ENCODE measurements at places on chromosomes 7 and 10. TPM values are rescaled to one million over a fixed set of nuclear protein-coding genes. Genes with fewer than 3 reads are reported as not detected.

DNA sequence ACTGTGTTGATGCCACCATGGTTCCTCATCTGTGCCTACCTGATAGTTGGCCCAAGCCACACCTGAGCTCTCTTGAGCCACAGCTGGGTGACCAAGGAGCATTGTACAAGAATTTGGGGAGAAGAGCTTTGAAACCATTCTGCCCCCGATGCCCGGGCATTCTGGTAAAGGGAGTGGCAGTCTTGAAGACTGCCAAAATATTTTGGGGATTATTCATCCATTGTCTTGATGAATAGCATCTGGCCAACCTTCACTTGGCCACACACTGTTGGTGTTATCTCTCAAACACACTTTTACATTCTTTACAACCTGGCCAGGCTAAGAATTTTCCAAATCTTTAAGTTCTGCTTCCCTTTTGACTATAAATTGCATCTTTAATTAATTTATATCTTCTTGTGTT, 113.1 kb upstream of the PCBD1 start:
- no peaks in the 10 kb centered on the region for H3K36me3 ChIP-seq
- H3K4me1 ChIP-seq, result no peaks in the 10 kb centered on the region

- H3K4me3 ChIP-seq, result peak overlapping the region; percentile 83
- H3K27ac ChIP-seq, result no peak overlapping the region
- DNase-seq, result no peak
- no peaks in the 10 kb centered on the region for H3K27me3 ChIP-seq
- H3K36me3 ChIP-seq, result no peaks in the 10 kb centered on the region
- peaks cover 34% of the 10 kb centered on the region for H3K4me1 ChIP-seq
These were observed 2.6 kb downstream of the HYCC1 start for GRCh38 chr7:23011222-23011924.

DNA sequence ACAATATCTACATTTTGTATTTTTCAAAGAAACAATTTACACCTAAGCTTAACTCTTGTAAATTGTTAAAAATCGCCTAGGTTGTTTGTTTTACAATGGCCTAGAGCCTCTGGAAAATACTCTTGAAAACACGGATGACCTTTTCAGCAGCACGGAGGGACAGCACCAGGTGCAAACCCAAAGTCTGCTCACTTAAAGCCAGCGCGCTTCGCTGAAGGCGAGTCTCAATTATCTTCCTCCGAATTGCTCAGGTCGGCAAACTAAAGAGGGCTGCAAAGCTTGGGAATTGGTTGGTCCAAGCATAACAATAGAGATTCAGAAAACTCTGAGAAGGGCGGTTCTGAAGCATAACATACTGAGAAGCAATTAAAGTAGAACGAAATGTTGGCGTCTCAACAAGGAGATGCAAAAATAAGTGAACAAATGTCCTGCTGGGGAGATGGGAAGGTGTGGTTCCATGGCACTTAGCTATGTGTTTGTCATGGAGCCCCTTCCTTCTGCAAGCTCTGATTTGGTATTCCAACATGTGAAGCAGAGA, 139.9 kb upstream of the PITRM1 start:
- DNase-seq, result no peak
- H3K4me1 ChIP-seq, result no peaks in the 10 kb centered on the region
- peaks cover 11% of the 10 kb centered on the region for H3K27me3 ChIP-seq
- H3K27ac ChIP-seq, result no peak overlapping the region
- no peak overlapping the region for H3K4me3 ChIP-seq

GRCh38 chr7:75650062-75650461, 88.7 kb downstream of the HIP1 start:
- H3K27ac ChIP-seq, result no peak overlapping the region
- H3K4me1 ChIP-seq, result no peaks in the 10 kb centered on the region
- no peak overlapping the region for H3K4me3 ChIP-seq
- no peaks in the 10 kb centered on the region for H3K27me3 ChIP-seq

DNA sequence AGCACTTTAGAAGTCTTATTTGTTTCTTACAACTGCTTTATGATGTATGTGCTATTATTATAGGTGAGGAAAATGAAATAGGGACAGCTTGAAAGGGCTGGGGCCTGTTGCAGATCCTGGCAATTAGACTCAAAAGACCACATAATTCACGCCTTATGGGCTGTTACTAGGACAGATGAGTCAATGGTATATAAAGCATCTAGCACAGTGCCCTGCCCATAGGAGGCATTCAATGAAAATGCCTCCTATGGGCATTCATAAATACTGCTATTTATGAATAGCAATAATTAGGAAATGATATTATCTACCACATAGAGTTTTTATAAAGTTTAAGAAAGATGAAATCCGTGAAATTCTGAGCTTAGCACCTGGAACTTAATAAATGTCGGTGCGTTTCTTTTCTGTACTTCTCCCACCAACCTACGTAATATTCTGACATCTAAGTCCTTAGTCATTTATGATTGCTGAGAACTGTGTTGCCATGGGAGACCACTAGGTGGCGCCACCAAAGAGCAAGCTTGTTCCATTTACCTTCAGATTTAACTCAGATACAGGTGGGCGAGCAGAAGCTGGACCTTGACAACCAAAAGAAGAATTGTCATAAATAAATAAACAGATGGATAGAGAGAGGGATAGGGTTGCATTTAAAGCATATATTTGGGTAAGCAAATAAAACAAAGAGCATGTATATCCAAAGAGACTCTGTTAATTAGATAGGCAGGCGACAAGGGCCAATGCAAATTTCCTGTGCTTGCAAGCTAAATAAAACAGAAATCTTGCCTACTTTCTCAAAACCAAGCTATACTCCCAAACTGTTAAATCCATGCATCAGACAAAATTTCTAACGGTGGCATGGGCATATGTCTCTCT, 699.9 kb downstream of the INHBA start:
- no peak overlapping the region for H3K4me3 ChIP-seq
- no peaks in the 10 kb centered on the region for H3K27me3 ChIP-seq
- DNase-seq, result no peak
- H3K27ac ChIP-seq, result no peak overlapping the region
- no peaks in the 10 kb centered on the region for H3K36me3 ChIP-seq
- no peaks in the 10 kb centered on the region for H3K4me1 ChIP-seq

DNA sequence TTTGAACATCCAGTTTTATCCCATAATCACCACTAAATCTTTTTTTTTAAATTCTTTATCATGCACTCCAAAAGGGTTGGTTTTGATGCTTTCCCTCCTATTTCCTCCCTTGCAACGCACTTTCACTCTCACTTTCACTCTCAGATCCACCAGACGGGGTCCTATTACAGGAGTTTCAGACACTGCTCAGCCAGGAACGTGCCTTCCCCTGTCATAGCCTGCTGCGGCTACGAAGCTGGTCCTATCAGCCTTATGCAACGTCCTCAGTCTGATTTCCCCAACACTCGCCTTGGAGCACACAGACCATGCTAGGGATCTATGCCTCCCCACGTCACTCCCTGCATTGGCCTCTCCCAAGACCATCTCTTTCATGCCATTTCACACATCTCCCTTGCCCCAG, 23.4 kb downstream of the ZPBP start:
- H3K36me3 ChIP-seq, result no peaks in the 10 kb centered on the region
- peak overlapping the region; percentile 92 for H3K4me3 ChIP-seq
- no peak overlapping the region for H3K27ac ChIP-seq
- no peak for DNase-seq
- peaks cover 20% of the 10 kb centered on the region for H3K4me1 ChIP-seq
- peaks cover 4% of the 10 kb centered on the region for H3K27me3 ChIP-seq

DNA sequence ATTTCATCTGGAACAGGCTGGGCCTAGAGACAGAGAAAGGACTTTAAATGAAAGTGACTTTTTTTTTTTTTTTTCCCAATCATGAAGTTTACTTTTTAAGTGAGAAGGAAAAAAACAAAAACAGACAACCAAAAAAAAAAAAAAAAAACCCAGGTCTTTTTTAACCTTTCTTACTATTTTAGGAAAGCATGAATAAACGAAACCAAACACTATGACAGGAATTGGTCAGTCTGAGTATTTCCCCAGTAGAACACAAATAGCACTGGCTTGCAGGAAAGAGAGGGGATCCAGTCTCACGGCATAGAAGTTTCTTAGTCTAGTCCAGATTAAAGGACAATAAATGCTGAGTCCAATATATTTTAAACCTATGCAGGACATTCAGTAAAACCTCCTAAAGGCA, 180.5 kb upstream of the CCDC6 start:
- no peaks in the 10 kb centered on the region for H3K27me3 ChIP-seq
- H3K27ac ChIP-seq, result no peak overlapping the region
- H3K4me3 ChIP-seq, result no peak overlapping the region
- no peaks in the 10 kb centered on the region for H3K4me1 ChIP-seq
- no peak for DNase-seq

- no peak overlapping the region for H3K4me3 ChIP-seq
- no peaks in the 10 kb centered on the region for H3K36me3 ChIP-seq
- DNase-seq, result no peak
- no peak overlapping the region for H3K27ac ChIP-seq
These were observed 42.3 kb downstream of the BRI3 start for GRCh38 chr7:98323597-98324322.

DNA sequence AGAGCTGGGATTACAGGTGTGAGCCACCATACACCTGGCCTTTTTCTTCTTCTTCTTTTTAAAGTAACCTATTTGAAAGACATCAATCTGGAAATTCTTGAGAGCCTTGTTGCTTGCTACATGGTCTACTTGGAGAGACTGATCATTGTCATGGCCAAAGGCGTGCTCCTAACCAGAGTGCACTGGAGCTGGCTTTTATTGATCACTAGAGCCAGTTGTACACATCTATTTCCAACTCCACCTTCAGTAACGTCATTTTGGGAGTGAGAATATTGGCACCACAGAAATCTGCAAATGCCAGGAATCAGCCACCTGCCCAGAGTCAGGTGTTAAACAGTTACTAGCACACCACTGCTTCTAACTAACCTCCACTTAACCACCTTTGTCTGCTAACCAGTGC, 735.1 kb downstream of the TYW1 start:
- no peaks in the 10 kb centered on the region for H3K27me3 ChIP-seq
- H3K4me3 ChIP-seq, result no peak overlapping the region
- H3K27ac ChIP-seq, result no peak overlapping the region

DNA sequence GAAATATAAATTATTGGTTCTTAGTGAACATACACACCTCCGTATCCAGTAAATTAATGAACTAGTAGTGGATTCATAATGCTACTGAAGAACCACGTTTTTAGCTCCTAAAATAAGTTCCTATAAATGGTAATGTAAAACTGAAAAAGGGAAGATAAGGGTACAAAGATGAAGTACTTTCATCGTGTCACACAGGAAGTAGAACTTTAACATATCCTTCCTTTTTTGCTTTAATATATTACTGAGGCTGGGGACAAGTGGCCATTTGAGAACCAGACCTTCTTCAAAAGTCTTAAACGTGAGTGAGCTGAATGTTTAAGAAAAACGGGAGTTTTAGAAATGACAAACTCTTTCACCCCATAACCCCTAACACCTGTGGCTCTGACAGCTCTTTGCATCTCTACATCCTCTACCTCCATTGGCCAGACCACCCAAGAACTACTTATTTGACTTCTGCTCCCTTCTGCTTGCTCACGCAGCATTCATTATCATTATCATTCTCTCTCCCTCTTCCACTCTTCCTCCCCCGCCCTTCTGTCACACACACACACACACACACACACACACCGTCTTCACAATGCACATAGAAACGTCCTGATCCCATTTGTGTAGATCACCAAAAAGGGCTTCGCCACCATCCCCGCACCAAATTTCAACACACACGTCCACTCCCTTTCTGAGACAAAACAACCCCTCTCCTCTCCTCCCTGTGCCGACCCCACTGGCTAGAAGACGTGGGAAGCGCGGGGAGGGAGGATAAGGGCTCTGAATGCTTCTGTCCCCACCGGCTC, 677 bp downstream of the SKAP2 start:
- H3K4me3 ChIP-seq, result peak overlapping the region; percentile 98
- no peaks in the 10 kb centered on the region for H3K36me3 ChIP-seq
- no peak for DNase-seq
- peaks cover 14% of the 10 kb centered on the region for H3K4me1 ChIP-seq
- peaks cover 2% of the 10 kb centered on the region for H3K27me3 ChIP-seq

PODXL gene
- polyA plus RNA-seq, result 0.54 TPM

EPHB4 gene
- not detected for polyA plus RNA-seq

PPA1 gene
- polyA plus RNA-seq, result 191 TPM

KLF14 gene
- not detected for polyA plus RNA-seq

CDC14C gene
- not detected for polyA plus RNA-seq
